ENCODE measurements at places on chromosomes 7 and 10.

DNA sequence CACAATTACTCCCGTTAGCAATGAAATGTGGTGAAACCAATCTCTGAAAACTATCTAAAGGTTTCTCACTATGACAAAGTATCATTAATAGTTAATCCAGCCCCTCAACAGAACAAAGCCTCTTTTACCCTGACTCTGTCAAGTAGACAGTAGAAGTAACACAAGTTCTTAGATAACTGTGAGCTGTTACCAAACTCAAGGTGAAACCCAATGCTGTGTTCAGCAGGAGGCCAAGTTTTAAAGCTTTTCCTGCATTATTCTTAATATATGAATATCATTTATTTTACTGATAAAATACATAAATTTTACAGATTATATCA is 109.1 kb downstream of the SRPK2 start:
- DNase-seq: no peak

GRCh38 chr10:8072211-8072610 is 17.7 kb downstream of the GATA3 start:
- no peak for DNase-seq

GRCh38 chr7:45863715-45864114 is 9.2 kb downstream of the CCDC201 start:
- no peak for DNase-seq

GRCh38 chr7:156618780-156619367 is 21.7 kb upstream of the RNF32 start:
- no peak for DNase-seq

DNA sequence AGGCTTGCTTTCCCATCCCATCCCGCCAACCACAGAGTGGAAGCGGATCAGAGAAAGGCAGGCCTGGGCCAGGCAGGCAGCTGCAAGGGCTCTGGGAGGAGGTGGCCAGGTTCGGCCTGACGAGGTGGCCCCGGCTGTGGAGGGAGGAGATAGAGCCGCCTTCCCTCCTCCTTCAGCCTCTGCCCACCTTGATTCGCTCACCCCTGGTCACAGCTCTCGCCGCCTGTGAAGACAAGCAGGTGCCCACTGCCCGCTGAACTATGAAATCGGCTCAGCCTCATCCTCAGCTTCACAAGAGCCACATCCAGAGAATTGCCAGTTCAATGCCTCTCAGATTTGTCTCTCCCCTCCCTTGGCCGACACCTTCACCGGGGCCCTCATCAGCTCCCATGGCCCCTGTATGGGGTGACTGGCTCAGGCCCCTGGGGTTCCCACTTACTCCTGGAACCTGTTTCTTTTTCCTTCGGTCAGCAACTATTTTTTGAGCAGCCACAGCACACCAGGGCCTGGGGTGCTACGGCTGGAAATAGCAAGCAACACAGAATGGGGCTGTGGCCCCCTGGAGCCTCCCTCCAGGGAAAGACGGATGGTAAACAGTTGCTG is 80.0 kb upstream of the CHST15 start:
- no peak for DNase-seq

DNA sequence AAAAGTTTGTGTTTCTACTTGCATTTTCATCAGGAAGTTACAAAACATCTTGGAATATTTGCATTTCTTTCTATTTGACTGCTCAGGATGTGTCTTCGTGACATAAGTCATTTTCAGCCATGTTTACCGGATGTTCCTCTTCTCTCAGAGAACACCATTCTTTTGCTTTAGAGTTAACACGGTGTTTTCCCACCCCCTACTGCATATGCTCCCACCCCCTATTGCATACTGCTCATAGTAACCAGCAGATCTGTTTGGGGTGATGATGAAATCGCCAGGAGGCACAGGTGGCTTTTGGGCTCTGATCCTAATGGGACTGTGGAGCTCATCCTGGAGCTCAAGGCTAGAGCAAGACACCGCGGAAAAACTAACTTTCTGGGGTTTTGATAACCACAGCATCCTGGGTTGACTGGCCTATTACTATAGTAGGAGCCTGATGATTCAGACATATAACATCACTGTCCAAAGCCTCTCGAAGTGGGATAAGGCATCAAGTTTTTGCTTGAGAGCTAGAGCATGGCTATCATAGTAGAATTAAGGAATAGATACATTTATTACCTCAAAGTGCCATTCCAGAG is 65.1 kb upstream of the BET1 start:
- DNase-seq: no peak

All from common myeloid progenitor, CD34-positive (primary cell).